ENCODE measurements at places on chromosomes 3 and 15. TPM values are rescaled to one million over a fixed set of nuclear protein-coding genes. Genes with fewer than 3 reads are reported as not detected.

GOLGA6B gene
- not detected for total RNA-seq

XCR1 gene
- not detected for total RNA-seq

LMOD3 gene
- not detected for total RNA-seq

HDC gene
- total RNA-seq: not detected

GRCh38 chr15:64775551-64776401 is at the start of gene RBPMS2:
Gene RBPMS2, minus strand, starts transcription at chr15:64775589. Its CDS starts 270 bp downstream, at chr15:64775319.
- DNase-seq: no peak

DNA sequence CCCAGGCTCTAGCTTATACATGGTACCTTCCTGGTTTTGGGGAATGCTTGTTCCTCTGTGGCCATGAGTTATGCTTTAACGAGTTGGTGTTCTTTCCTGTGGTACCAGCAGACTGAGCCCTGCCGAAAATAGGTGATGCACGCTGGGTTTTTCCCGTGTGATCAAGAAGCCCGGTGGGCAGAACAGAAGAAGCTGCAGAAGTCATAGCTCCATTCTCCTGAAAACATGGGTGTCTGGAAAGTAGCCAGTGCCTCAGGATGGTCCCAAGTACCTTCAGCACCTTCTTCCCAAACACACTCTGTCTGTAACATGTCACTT is 25.2 kb downstream of the MAPKBP1 start:
- DNase-seq: no peak

DNA sequence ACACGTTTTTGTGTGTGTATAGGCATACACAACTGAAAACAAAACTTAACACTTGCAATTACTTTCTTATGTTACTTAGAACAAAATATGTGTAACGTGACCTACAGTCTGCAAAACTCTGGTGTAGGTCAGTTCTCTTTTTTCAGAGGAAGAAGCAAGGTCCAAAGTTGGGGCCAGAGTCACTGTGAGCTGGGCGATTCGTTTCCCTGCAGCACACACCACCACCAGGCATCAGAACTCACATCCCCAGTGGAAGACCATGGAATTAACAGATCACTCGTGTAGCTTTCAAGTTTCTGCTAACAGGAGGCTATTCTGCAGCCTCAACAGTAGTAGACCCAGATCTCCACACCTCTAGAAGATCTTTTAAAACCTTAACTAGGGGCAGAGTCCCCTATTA is 25.8 kb downstream of the ANP32A start:
- no peak for DNase-seq

DNA sequence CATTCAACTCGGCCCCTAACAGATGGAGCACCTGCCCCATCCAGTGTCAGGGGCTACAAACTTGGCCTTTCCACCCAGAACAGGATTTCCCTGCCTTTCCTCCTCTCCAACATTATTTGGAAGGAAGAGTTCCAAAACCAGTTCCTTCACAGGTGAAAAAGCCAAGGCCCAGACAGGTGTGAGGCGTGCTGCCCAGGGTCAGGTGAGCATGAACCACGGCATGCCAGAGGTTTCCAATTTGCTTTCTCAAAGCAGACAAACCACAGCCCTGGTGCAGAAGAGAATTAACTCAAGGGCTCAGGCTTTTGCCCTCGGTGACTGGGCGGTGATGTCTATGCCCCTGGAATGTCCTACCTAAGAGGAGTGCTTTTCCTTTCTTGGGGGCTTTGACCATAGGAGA is 43.2 kb downstream of the LDHAL6B start:
- DNase-seq: no peak

DNA sequence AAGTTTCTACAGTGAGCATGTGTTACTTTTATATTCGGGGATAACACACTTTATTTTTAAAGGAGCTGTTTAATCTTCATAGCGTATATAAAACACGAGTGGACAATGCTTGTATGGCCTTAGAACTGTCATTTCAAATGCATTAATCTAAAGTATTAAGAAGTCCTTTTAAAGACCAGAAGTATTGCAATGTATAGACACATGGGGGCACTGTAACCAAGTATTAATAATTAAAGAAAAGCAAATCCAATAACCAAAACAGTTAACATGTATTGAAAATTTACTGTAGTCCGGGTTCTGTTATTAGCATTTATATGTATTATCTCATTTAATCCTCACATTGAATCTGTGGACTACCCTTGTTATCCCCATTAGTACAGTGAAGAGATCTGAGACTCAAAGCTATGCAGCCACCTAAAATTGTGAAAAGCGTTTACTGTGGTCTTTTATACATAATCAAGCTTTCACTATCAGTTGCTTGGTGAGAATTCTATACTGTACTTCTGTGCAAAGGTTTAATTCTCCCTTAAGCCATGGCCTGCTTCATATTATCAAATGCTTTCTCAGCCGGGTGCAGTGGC is 10.1 kb downstream of the ARL14 start:
- no peak for DNase-seq

DNA sequence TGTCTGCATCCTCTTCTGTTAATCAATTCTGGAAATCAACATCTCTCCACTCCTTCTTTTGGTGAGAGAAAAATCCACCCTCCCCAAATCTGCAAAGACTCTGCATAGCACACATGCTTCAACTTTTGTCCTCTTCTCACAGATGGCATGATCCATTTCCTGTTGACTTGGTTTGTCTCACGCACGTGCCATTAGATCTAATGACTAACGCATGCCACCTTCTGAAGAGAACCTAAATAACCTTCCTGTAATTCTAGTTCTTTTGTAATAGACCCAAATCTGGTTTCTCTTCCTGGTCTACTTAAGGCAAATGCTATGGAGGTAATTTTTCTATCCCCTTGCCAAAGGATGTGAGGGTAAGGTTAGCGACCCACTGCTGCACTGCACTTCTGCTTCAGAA is 51.0 kb upstream of the ATOSA start:
- DNase-seq: no peak

- DNase-seq: no peak
These were observed 4.6 kb upstream of the RTP2 start for GRCh38 chr3:187706971-187707370.

DNA sequence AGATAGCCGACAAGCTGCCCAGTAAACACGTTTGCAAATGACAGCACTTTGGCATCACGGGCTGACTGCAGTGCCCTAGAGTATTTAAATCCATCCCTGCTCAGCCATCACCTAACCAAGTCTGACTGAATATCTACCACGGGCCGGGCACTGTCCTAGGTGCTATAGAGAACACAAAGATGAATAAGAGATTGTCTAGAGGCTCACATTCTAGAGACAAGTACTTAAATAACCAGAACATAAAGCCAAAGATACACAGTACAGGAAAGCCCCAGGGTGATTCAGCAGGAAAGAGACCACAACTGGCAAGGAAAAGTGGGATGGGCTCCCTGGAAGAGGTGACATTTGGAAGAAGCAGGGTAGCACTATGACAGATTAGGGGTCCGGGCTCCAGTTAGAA is 103.5 kb downstream of the MYLK start:
- DNase-seq: no peak

DNA sequence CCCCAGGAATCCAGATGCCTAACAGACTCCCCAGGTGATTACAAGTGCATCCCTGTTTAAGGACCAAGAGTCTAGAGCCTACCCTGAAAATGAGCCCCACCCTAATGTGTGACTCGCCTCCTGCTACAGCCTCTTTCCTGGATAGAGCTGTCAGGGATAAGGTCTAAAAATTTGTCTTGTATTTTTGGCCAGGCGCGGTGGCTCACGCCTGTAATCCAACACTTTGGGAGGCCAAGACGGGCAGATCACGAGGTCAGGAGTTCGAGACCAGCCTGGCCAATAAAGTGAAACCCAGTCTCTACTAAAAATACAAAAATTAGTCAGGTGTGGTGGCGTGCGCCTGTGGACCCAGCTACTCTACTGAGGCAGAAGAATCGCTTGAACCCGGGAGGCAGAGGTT is 11.2 kb downstream of the TMC3 start:
- no peak for DNase-seq
